ENCODE measurements at places on chromosomes 12 and 14.

- DNase-seq, result no peak
These were observed 93.4 kb downstream of the C12orf75 start for GRCh38 chr12:105423921-105424320.

DNA sequence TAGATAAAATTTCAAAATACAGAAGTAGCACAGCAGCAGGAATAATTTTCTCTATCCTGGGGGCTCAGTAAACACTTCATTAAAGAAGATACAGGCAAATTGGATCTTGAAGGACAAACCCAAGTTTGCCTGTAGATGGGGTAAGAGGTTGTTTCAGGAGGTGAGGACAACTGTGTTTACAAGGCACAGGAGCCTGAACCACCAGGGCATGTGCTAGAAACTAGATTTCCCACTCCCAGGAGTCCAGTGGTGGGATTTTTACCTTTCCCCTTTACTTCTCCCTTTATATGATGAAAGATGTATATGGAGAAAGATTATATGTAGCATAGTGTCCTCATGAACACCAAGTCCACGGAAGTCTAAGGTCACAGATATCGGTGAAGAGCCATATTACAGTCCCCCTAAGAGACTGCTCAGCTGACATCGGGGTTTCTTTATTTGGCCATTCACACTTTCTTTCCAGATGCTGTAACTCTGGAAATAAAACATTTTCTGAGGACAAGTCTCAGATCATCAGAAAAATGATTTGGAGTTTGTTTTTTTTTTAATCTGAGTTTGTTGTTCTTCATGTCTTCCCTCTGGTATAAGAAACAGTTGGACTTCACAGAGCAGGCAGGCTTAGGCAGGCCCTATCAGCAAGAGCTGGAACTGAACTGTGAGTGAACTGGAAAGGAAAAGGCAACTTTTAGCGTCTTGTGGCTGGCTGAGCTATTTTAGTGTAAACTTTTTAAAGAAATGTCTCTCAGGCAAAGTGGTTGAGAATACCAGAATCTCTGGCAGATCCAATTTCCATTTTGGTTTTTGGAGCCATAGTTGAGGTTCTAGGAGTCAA is 8.0 kb upstream of the EVL start:
- no peak for DNase-seq

- no peak for DNase-seq
These were observed 71.8 kb upstream of the SLC35F4 start for GRCh38 chr14:57937676-57938075.

DNA sequence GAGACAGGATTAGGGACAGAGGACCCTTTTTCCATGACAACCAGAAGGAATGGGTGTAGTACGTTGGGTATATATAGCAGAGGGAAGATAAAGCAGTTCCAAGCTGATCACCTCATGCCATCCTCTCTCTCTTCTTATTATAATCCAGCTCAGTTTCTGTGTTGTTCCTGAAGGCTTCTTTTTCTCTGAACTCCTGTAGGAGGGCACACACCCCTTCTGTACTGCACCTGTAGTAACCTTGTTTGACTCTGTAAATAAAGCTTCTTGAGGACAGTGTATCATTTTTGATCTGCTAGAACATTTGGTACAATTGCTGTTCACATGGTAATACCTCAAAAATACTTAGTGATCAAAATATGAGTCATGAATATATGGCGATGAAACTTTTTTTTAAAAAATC is 33.5 kb downstream of the HELB start:
- DNase-seq, result no peak

DNA sequence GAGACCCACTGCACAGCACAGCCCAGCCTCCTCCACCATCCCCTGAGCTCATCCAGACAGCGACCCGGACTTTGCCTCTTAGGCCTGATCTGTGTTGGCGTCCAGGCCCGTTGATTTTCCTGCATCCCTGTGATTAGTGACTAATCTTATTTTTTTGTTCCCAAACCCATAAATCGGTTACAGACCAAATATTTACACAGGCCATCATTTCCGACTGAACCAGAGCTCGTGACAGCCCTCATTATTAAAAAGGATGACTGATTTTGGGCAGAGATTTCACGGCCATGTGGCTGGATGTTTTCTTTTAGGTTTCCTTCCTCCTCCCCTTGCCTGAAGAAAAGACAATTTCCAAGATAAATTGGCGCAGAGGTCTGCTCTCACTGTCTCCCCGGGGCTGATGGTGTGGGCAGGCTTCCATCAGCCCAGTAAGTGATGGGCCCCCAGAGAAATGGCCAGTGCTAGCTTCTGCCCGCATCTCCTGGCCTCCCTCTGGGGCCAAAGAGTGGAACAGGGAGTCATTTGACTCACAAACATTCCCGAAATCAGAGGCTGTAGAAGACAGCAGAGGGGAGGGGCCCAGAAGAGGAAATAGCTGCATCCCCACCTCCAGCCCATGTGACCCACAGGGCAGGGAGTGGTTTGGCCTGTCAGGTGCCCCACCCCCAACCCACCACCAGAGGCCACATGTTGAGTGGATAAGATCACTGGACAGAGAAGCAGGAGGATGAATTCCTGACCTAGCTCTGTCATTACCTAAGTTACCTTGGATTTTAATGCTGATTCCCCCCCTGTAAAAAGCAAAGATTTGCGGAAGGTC is 283.5 kb downstream of the KSR2 start:
- DNase-seq, result no peak

DNA sequence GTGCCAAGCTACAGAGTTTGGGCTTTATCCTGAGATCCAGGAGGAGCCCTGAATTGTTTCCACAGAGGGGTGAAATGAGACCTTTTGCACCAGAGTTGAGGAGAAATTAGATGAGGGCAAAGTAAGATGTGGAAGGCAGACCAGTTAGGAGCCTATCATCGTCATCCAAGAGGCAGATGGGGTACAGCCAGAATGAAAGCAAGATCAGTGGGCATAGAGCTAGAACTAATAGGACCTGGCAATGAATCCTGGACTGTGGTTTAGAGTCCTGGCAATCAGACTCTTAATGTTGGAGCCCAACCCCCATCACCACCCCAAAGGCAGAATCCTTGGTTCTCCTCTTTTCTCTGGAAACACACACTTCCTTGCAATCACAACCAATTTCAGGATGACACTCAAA is 166.6 kb upstream of the HMGA2 start:
- DNase-seq, result no peak

GRCh38 chr12:8629486-8630033 is 16.9 kb upstream of the AICDA start:
- no peak for DNase-seq

GRCh38 chr12:121159467-121160307 is 27.0 kb downstream of the P2RX7 start:
- DNase-seq, result no peak

DNA sequence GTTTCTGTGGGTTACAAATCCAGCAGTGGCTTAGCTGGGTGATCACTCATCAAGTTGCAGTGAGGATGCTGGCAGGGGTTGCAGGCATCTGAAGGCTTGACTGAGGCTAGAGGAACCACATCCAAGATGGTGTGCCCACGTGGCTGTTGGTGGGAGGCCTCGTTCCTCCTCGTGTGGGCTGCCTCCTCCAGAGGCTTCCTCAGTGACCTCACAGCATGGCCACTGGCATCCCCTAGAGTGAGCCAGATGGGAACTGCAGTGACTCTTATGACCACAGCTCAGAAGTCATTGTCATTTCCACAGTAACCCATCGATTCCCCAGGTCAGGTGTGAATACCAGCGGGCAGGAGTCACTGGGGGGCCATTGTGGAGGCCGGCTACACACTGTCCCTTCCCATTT is 17.8 kb downstream of the AACS start:
- DNase-seq, result no peak

- peak; percentile 25 for DNase-seq
These were observed 62.0 kb upstream of the OSBPL8 start for GRCh38 chr12:76621582-76622024.

- no peak for DNase-seq
These were observed 9.2 kb downstream of the NIN start for GRCh38 chr14:50821510-50822464.

Measured in GM18507 (cell line).